GM23248 (cell line): ENCODE measurements at places on chromosomes 11 and 22. TPM values are rescaled to one million over a fixed set of nuclear protein-coding genes. Genes with fewer than 3 reads are reported as not detected.

Gene FOSL1
- 80.6 and 88.9 TPM in 2 replicates for total RNA-seq

- no peaks in the 10 kb centered on the region for H3K27me3 ChIP-seq
- no peaks in the 10 kb centered on the region for H3K36me3 ChIP-seq
- peak overlapping the region; percentile 73 for H3K27ac ChIP-seq
Measured at GRCh38 chr11:106998116-106998915, 20.0 kb downstream of the GUCY1A2 start.

GRCh38 chr11:10450462-10451425 lies 4.3 kb upstream of the AMPD3 start:
- peak overlapping the region; percentile 59 for H3K4me3 ChIP-seq
- peak; percentile 45 for DNase-seq
- H3K27me3 ChIP-seq: no peaks in the 10 kb centered on the region
- no peak overlapping the region for H3K27ac ChIP-seq
- H3K4me1 ChIP-seq: peaks cover 12% of the 10 kb centered on the region

- H3K27me3 ChIP-seq: no peaks in the 10 kb centered on the region
- no peak for DNase-seq
- no peaks in the 10 kb centered on the region for H3K4me1 ChIP-seq
- no peak overlapping the region for H3K4me3 ChIP-seq
- H3K36me3 ChIP-seq: no peaks in the 10 kb centered on the region
- no peak overlapping the region for H3K27ac ChIP-seq
Measured at GRCh38 chr11:56700914-56701485, 2.1 kb downstream of the OR9G1 start.

- no peaks in the 10 kb centered on the region for H3K27me3 ChIP-seq
- H3K36me3 ChIP-seq: no peaks in the 10 kb centered on the region
- no peak overlapping the region for H3K27ac ChIP-seq
- peak; percentile 14 for DNase-seq
- H3K4me3 ChIP-seq: no peak overlapping the region
Measured at GRCh38 chr11:93444617-93445073, 98.5 kb downstream of the SMCO4 start.

DNA sequence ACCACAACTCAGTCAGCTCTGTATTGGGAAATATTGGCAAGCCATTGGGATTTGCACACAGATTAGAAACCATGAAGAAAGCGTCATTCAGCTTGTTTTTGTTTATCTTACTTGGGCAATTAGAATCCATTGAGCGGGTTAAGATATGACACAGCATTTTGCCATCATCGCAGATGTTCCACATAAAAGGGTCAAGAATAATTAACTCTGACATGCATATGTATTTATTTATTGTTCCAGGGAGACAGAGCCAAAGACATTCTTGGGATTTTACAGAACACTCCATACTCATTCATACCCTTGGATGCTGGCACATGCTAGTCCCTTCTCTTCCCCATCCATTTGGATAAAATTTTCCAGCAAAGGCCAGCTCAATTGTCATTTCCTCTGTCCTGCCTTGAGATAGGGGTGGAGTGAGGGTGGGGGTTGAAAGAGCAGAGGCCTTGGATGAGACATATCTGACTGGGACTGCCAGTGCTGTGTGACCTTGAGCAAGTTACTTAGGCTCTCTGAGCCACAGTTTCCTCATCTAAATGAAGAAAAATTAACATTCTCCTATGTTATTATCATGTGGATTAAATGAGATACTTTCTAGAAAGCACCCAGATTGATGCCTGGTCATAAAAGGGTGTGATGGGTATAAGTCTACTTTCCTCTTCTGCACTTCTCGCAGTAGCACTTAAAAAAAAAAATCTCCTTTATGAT lies 179.7 kb downstream of the RRAS2 start:
- H3K36me3 ChIP-seq: no peaks in the 10 kb centered on the region
- no peak overlapping the region for H3K27ac ChIP-seq
- no peaks in the 10 kb centered on the region for H3K4me1 ChIP-seq
- peak; percentile 67 for DNase-seq
- H3K27me3 ChIP-seq: no peaks in the 10 kb centered on the region
- no peak overlapping the region for H3K4me3 ChIP-seq

GRCh38 chr22:30196141-30196879 lies 50.2 kb downstream of the LIF start:
- H3K27ac ChIP-seq: peak overlapping the region; percentile 99
- DNase-seq: peak; percentile 100
- H3K4me1 ChIP-seq: peaks cover 32% of the 10 kb centered on the region
- H3K4me3 ChIP-seq: peak overlapping the region; percentile 56
- H3K27me3 ChIP-seq: no peaks in the 10 kb centered on the region
